ENCODE measurements at places on chromosomes 6 and 20. TPM values are rescaled to one million over a fixed set of nuclear protein-coding genes. Genes with fewer than 3 reads are reported as not detected.

Gene BICRAL
- total RNA-seq: 19.4 TPM

Gene HDGFL1
- total RNA-seq: not detected

Gene PRR18
- total RNA-seq: 2.5 TPM

Gene DCDC2
- total RNA-seq: 6.7 TPM

Gene SEL1L2
- total RNA-seq: 0.23 TPM

Gene HLA-DMA
- 0.46 TPM for total RNA-seq

Gene GSS
- total RNA-seq: 35.3 TPM

Gene GPSM3
- total RNA-seq: 1.4 TPM

Gene PHACTR3
- total RNA-seq: 43.8 TPM

Data from diencephalon (tissue), 1 donor.